ENCODE measurements at places on chromosomes 5 and 9.

GRCh38 chr5:172800088-172800551 is 29.1 kb upstream of the DUSP1 start:
- peak; percentile 96 for DNase-seq

DNA sequence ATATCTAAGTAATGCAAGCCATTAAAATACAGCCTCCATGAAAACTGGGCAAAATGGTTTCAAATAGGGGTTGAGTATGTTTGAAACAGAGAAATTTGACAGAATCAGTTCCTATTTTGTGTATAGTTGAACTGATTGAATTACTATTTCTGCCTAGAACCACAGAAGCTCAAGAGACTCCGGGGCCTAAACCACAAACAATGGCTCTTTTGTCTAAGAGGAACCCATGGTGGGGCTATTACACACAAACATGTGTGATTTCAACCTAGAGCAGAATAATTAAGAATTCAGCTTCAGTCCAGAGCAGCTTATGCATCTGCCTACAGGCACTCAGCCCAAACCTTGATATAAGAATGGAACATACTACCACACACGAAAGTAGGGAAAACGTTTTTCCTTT is 171.2 kb upstream of the MPDZ start:
- DNase-seq: no peak

DNA sequence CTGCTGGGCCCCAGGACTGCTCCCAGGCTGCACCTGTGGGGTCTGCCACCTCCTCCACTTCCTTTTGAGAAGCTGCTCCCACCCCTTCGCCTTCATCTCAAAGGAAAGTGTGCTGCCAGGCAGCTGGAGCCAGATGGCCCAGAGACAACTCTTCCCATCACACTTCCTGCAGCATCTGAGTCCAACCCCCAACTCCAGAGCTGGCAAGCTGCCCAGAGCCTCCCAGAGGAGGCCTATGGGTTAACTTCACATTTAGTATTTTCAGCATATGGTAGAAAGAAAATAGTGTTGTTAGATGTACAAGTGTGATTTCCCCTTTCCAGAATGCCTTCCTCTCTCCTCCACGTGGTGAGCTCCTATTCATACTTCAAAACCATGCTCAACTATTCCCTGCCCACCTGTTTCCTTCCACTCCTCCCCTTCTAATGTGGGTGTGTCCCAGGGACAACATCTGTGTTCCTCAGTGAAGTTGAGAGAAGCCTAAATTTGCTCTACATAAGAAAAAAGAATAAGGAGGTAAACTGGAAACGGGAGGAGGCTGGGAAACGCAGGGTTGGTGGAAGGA is 38.6 kb upstream of the KCNMB1 start:
- no peak for DNase-seq

GRCh38 chr5:167639766-167640165 is 651.7 kb upstream of the WWC1 start:
- no peak for DNase-seq

DNA sequence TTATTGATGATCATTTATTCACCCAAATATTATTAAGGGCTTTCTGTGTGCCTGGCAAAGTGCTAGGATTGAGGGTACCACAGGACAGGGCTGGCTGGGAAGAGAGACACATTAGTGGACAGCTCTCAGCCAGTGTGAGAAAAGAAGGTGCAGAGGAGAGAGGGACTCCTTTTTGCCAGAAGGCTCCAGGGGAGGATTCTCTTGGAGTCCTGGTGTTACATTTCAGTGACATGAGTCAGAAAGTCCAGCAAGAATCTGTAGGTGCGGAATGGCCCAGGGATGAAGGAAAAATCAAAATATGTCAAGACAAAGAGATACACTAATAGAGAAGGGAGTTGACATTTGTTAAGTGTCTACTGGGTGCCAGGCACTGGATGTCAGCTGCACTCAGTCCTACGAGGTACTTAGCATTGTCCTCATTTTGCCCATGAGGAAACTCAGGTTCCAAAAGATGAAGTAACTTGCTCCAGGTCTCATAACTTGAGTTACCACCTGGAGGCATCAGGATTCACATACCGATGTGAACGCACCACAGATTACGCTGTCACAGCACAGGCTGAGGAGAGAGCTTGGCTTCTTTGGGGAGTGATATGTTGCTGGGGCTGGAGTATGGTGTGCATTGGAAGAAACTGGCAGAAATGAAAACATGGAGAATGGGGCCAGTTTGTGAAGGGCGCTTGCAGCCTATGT is 60.5 kb downstream of the RASGRF2 start:
- DNase-seq: no peak

GRCh38 chr5:27140831-27141230 is 102.4 kb upstream of the CDH9 start:
- no peak for DNase-seq

DNA sequence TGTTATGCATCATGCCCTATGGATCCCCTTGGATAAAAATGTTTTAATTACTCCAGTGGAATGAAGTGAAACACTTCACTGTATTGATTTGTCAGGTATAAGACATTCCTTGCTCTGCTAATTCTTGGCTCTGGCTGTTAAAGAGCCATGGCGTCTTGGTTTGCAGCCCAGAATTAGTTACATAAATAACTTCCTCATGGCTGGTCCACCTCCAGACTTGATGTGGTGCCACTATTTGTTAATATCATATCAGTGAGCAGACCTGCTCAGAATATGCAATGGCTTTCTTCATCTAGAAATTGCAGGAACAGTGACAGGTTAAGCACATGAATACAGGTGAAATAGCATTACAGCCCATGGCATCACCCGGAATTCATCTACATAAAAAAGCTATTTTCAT is 446.9 kb upstream of the GRIN3A start:
- no peak for DNase-seq

DNA sequence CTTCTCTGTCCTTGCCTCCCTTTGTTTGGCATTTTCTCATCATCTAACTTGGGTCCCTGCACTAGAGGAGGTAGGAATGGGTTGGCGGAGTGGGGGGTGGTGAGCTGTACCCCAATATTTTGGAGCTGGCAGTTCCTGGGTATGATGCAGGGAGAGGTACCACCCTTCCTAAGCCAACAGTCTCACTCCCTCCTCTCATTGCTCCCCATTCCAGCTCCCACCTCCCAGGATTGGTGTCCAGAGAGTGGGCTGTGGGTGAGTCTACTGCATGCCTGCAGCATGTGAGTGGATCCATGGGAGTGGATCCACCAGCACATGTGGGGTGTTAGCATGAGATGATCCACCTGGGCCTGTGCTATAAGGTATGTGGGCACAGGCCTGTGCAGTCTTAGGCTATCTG is 22.2 kb upstream of the MYORG start:
- no peak for DNase-seq

DNA sequence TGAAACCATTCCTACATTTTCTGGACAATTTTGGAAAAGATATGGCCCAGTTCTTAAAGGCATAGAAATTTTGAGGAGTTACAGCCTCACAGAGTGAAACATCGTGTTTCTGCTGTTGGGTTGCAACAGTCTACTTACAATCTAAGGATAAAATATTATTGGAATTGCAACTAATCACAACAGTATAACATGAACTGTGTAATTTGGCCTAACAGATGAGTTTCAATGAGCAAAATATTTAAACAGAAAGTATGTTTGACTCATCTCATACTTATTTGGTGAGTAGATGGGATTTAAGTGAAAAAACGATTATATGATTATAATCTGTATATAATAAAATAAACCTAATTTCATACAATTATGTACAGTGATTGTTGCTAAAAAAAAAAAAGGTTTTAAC is 1061.8 kb downstream of the CDH12 start:
- peak; percentile 6 for DNase-seq

- no peak for DNase-seq
Measured at GRCh38 chr5:14313986-14314690, 171.0 kb downstream of the TRIO start.

- DNase-seq: peak; percentile 69
Measured at GRCh38 chr5:140588311-140589070, 23.9 kb downstream of the SLC35A4 start.

- DNase-seq: no peak
Measured at GRCh38 chr9:132742821-132743311, 72.6 kb downstream of the GTF3C4 start.

- no peak for DNase-seq
Measured at GRCh38 chr9:71671289-71671688, 97.0 kb downstream of the CEMIP2 start.

GRCh38 chr5:101626572-101626971 is 669.5 kb downstream of the SLCO4C1 start:
- DNase-seq: no peak

GRCh38 chr9:117156144-117156688 is 258.6 kb downstream of the ASTN2 start:
- no peak for DNase-seq

- DNase-seq: peak; percentile 57
Measured at GRCh38 chr5:57805732-57806131, 323.1 kb upstream of the ACTBL2 start.

GRCh38 chr9:129250786-129251185 is 72.7 kb upstream of the IER5L start:
- no peak for DNase-seq

DNA sequence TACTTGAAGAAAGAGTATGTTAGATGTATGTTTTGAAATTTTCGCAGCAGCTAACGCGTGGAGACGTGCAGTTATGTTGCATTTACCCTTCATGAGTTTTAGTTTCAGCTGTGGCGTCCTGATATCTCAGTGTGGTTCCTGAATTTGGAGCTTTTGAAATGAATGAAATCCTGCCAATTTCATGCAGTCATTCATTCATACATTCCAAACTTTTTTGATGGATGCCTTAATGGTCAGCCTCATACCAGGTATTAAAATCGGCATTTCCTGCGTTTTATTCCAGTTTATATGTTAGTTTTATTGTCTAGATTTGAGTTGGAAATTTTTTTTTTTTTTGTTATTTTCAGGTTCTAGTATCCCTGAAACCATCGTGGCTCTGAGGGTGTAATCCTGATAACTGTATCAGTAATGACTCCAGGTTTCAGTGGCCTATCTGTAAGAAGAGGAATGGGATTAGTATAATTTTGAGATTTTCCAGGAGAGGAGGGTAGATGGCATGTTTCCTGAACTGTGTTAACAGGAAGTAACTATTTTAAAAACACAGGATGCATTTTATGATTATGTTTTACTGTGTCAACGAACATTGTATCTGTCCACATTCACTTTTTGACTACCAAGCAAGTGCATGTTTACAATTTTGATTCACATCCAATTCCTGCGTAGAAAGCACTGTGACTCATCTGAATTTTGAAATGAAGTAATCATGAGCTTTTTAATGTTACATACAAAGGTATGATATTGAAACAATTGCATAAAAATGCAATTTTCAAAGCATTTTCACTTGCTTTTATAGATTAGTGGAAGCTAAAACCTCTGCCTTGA is 1.0 kb downstream of the FOCAD start:
- peak; percentile 74 for DNase-seq

DNA sequence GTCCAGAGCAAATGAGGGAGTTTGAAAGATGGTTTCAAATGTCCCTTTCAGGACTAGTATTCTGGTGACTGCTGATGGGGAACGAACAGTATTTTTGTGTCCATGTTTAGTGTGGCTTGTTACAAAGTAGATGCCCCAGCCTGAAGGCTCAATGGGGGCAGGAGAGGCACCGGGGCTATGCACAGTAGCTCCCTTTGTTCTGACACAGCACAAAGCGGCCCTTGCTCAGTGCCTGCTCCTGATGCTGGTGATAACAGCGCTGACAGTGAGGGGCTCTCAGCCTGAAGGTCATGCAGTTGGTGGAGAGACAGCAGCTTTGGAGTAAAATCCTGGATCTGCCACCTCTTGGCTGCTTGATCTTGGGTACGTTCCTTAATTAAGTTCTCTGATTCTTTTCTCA is 188.9 kb downstream of the SLIT3 start:
- no peak for DNase-seq

GRCh38 chr5:150153957-150154617 is 1.6 kb downstream of the PDGFRB start:
- DNase-seq: peak; percentile 59

- DNase-seq: no peak
Measured at GRCh38 chr5:170642776-170643436, 139.1 kb downstream of the KCNIP1 start.

DNA sequence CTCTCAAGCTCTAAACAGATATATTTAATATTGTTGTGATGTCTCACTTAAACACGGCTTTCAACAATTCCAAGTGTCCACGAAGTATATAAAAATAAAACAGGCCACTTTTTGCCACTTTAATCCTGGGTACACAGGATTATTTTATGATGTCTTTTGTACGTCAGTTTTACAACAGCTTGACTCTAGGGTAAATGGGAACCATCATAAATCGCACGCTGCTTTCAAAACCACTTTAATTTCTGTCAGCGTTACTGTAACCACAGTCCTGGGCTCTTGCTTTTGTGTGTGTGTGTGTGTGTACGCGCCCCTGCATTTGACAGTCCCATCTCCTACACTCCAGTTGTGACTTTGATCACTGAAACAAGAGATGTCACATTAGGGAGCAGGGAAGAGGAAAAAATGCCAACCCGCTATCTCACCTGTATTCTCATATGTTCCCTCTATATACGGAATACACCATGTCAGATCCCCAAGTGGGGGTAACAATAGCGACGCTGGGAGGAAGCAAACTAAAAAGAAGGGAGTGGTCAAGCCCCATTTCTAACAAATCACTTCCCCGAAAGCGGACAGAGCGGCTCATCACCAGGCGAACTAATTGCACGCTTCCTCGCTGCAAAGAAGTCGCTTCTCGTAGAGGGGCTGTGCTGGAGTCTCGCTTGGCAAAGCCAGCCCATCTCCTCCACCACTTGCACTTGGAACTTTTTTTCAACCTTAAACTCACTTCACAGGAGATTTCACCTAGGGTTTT is 1.2 kb downstream of the BNC2 start:
- DNase-seq: peak; percentile 38

DNA sequence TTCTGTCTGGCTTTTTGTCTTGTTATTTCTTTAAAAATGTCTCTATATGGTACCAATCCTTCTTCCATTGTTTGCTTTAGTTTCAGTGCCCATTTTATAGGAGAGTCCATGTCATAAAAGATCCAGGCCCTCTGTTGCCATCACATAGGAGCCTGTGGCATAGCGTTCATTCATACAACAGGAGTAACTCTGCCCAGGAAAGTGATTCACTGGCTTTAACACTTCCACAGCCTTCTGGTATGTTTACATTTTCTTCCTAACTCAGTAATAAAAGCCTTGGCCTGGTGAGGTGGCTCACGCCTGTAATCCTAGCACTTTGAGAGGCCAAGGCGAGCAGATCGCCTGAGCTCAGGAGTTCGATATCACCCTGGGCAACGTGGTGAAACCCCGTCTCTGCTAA is 519.3 kb upstream of the PTGER4 start:
- DNase-seq: no peak

- no peak for DNase-seq
Measured at GRCh38 chr9:71781391-71781790, 13.1 kb upstream of the CEMIP2 start.

DNA sequence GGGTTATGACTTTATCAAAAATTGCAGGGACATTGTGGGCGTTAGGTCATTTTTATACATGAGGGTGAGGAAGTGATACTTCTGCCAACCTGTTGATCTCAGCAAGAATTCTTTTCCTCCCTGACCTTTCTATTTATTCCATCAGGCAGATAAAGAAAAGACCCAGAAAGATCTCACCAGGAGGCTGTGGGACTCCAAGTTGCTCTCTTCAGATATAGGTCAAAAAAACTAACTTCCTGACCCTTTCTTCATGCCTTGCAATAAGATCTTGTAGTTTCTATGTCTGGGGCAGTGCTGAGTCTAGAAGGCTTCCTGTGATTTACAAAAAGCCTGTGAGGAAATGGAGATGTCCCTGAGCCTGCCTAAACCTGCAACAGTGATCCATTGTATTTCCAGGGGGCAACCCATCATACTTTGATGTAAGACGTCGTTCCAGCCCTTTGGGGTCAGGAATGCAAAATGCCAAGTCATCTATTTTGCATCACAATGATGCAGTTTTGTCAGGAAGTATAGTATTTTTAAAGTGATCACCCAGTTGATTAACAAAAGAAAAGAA is 22.0 kb upstream of the PIK3R1 start:
- DNase-seq: no peak

GRCh38 chr9:106682420-106682819 is 180.5 kb upstream of the ZNF462 start:
- no peak for DNase-seq
